ENCODE measurements at places on chromosomes 2 and 18. TPM values are rescaled to one million over a fixed set of nuclear protein-coding genes. Genes with fewer than 3 reads are reported as not detected.

The TRABD2A gene
- total RNA-seq, result 56.3 TPM

The ACOXL gene
- total RNA-seq, result 1.0 TPM

The TMEM169 gene
- 0.51 TPM for total RNA-seq

The C2orf76 gene
- total RNA-seq, result 10.2 TPM

The MAP3K19 gene
- total RNA-seq, result not detected

The HOXD13 gene
- not detected for total RNA-seq

Data from activated CD4-positive, alpha-beta T cell treated with anti-CD3 and anti-CD28 coated beads, Interleukin-2, amount 10 ng/mL, durations not matched to agents 24 days and 14 days (primary cell).